Stomach (tissue), 19 donors: ENCODE measurements at places on chromosomes 7 and 10. TPM values are rescaled to one million over a fixed set of nuclear protein-coding genes. Genes with fewer than 3 reads are reported as not detected.

ADAMTS14 gene
- 0.62 TPM for polyA plus RNA-seq

CRPPA gene
- polyA plus RNA-seq = 0.75 TPM

ATP6V0A4 gene
- not detected for polyA plus RNA-seq

GRCh38 chr10:676178-676577 is 13.3 kb downstream of the DIP2C start:
- H3K27me3 ChIP-seq = no peaks in the 10 kb centered on the region
- no peak for DNase-seq
- H3K36me3 ChIP-seq = no peaks in the 10 kb centered on the region

GRCh38 chr7:126426652-126427051 is 826.1 kb downstream of the GRM8 start:
- no peaks in the 10 kb centered on the region for H3K27me3 ChIP-seq
- no peak overlapping the region for H3K4me3 ChIP-seq
- H3K4me1 ChIP-seq = no peaks in the 10 kb centered on the region

DNA sequence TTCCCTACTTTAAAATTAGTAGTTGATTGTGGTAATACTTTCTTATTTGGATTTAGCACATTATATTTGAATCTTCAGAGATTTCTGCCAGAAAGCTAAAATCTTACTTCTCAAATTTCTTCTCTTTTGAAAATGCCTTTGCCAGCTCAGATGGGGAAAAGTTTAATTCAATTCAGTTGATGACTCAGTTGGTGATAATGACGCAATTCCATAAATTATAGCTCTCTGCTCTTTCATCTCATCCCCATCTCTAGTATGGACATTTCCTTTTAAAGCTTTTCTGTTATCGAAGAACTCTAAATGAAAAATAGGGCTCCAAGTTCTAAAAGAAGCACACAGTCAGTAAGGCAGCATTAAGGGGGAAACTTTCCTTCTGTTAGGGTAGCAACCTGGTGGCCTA is 25.5 kb downstream of the RNLS start:
- no peak overlapping the region for H3K27ac ChIP-seq
- H3K4me3 ChIP-seq = no peak overlapping the region
- no peaks in the 10 kb centered on the region for H3K36me3 ChIP-seq
- no peak for DNase-seq

DNA sequence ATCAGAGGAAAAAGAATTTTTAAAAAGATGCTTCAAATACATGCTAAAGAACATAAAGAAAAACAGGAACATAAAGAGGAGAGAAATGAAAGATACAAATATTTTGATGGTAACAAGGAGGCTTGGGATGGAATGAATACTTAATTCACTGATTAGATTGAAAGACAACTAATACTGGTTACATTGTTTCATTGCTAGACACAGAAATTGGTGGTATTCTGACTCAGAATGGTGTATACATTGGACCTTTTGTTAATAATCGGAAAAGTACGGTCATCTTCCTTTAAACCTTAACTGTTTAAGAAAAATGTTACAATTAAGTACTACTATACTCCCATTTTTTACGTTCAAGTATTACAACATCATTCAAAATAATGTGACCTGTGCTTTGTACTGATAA is 567.5 kb downstream of the PARD3 start:
- no peak overlapping the region for H3K27ac ChIP-seq
- H3K4me1 ChIP-seq = no peaks in the 10 kb centered on the region
- no peaks in the 10 kb centered on the region for H3K27me3 ChIP-seq
- no peak overlapping the region for H3K4me3 ChIP-seq

DNA sequence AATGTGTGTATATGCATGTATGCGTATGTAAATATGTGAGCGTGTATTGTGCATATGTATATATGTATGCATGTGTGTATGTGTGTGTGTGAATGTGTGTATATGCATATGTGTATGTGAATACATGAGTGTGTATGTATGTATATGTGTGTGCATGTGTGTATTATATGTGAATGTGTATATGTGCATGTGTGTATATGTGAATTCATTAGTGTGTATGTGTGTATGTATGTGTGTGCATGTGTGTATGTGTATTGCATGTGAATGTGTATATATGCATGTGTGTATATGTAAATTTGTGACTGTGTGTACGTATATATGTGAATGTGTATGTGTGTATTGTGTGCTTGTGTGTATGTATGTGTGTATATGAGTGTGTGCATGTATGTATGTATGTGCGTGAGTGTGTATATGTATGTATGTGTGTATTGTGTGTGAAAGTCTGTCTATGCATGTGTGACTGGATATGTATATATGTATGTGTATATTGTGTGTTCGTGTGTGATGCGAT is 455.9 kb downstream of the TYW1 start:
- no peak overlapping the region for H3K4me3 ChIP-seq
- H3K4me1 ChIP-seq = no peaks in the 10 kb centered on the region
- H3K36me3 ChIP-seq = no peaks in the 10 kb centered on the region
